Hindlimb muscle (tissue), 1 donor: ENCODE measurements at places on chromosomes 13 and 19. TPM values are rescaled to one million over a fixed set of nuclear protein-coding genes. Genes with fewer than 3 reads are reported as not detected.

Gene GPC6
- polyA plus RNA-seq, result 4.1 TPM

Gene LRRC63
- 0.10 TPM for polyA plus RNA-seq

Gene AMH
- polyA plus RNA-seq, result 8.1 TPM

Gene TSSK6
- 1.2 TPM for polyA plus RNA-seq

Gene LIM2
- polyA plus RNA-seq, result not detected

Gene DKKL1
- polyA plus RNA-seq, result 2.4 TPM

DNA sequence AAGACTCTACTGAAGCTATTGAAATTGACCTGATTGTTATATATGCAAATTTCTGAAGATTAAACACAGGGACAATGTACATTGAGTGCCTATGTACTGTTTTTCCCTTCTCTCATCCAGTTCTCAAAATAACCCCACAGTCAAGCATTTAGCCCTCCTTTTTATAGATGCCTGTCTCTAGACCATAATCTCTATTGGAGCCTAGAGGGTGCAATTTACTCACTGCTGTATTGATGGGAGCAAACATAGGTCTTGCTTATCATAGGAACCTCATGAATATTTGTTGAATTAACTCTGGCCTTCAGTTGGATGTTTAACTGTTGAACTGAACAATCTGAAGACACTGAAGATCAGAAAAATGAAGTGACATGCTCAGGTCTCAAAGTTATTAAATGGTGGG is 183.0 kb downstream of the RFC3 start:
- no peak for DNase-seq

GRCh38 chr19:38719761-38720558 is 24.3 kb downstream of the CAPN12 start:
- DNase-seq, result no peak

- DNase-seq, result no peak
These were observed 28.5 kb downstream of the FAAP24 start for GRCh38 chr19:33000510-33000909.

GRCh38 chr19:46288896-46289588 is 7.8 kb upstream of the HIF3A start:
- DNase-seq, result peak; percentile 35

GRCh38 chr19:10565028-10565566 is 713 bp downstream of the KRI1 start:
- no peak for DNase-seq

GRCh38 chr19:42196011-42197001 is 21.2 kb downstream of the DEDD2 start:
- no peak for DNase-seq

DNA sequence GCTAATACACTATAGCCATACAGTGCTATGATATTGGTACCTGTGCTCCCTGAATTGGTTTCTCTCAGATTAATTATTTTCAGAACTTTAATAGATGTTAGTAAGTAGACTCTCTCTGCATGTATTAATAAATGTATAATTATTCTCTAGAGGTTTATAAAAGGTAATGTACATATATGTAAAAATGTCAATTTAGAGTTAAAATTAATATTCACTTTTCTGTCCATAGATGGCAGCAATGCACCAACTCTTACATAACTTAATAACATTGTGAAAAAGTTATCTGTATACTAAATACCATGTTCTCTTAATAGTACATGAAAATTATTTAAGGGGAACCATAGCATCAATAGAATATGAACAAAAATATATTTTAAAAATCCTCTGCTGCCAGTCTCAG is 515.0 kb upstream of the KLHL1 start:
- DNase-seq, result no peak

GRCh38 chr19:29476528-29476927 is 49.3 kb upstream of the VSTM2B start:
- no peak for DNase-seq

DNA sequence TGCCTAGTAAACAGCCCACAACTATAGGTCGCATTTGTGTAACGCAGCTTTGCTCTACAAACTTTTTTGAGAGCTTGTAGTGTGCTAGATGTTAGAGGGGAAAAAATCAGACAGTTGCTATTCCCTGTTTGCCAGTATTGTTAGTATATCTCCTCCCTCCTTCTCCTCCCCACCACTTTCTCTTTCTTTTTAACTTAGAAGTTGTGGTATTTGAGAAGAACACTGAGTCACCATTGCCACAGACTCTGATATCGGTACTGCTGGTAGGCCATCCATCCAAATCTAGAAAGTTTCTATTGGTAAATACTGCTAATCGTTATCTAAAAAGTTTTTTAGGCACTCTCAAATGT is 666 bp downstream of the POMP start:
- peak; percentile 8 for DNase-seq

DNA sequence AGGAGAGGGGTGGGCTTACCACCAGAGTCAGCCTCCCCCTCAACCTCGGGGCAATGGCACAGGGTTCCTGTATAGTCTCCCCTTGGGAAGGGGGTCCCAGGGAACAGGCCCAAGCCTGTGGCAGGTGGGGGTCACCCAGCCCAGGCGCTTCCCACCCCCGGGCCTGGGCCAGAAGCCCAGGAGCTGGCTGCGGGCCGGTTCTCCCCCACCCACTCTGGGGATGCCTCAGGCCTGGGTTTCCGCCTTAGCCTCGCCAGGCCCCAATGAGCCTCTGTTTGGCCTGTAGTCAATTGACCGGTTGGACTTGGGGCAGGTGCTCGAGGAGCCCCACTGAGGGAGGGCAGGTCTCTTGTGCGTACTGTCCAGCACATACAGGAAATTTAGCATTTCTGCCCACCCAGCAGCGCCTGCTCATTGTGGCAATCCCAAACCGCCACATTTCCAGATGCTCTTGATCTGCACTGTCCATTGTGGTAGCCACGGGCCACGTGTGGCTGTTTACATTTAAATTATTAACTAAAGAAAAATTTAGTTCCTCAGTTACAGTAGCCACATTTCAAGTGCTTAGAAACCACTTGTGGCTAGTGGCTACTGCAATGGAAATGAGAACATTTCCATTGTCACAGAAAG is 9.9 kb downstream of the LYL1 start:
- no peak for DNase-seq
